ENCODE measurements at places on chromosomes 12 and 14.

DNA sequence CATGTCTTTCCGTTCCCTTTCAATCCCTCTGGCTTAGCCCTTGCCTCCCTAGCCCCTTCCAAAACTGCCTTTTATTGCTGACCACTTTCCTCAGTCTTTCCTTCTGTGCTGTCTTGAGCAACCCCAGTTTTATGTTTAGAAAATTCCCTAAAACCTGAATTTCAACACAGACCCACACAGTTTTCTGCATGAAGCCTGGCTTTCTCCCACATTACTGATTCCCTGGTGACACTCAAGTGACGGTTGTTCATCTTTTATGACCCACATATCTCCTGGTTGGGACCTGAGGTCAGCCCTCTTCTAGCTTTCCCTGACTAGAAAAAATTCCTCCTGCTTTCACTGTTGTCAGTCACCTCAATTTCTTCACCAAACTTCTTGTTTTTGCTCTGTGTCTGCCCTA is 21.0 kb downstream of the FGD4 start:
- no peak for DNase-seq

DNA sequence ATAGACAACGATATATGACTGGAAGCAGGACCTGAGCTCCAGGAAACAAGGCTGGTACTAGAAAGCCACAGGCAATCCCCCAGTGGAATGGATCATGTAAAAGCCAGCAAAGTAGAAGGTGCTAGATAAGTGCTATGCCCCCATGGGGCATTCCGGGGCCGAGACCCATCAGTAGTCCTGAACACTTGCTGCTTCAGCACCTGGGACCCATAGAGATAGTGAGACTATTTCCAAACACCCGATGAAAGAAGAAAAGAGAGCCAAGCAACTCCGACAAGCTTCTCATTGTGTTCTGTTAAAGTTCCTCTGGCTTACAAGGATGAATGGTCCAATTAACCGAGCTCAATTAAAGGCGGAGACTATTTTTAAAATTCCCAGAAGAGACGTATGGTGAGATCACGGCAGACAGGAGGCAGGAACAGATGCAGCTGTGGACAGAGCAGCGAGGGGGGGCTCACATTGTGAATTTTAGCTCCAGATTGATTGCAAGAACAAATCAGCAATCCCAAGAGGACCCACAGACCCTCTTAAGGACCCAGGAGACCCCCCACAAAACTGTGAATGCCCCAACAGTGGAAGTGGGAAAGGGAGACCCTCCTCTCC is 142.5 kb upstream of the OVCH1 start:
- DNase-seq: no peak

DNA sequence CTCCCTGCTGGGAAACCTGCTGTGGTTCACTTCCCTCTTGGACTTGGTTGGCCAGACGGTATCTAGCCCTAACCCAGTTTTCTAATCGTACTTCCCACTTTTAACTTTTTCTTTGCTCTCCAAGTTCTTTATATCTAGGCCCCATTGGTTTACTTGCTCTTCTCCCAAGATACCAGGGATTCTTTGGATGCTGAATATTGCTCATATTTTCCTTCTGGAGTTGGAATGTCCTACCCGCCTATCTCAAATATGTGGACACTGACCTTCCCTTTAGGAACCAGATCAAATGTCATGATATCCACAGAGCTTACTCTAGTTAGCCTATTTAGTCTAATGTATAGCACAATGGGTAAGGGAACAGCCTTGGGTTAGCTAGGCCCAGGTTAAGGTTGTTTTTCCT is 228.6 kb downstream of the DACT1 start:
- DNase-seq: no peak

GRCh38 chr14:67666750-67667449 is 7.5 kb downstream of the VTI1B start:
- no peak for DNase-seq

DNA sequence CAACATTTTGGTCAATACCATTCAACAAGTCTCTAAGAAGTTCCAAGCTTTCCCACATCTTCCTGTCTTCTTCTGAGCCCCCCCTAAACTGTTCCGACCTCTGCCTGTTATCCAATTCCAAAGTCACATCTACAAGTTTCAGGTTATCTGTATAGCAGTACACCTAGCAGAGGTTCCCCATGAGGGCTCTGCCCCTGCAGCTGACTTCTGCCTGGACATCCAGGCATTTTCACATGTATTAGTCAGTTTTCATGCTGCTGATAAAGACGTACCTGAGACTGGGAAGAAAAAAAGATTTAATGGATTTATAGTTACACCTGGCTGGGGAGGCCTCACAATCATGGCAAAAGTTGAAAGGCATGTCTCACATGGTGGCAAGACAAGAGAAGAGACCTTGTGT is 10.2 kb upstream of the PLA2G1B start:
- no peak for DNase-seq

GRCh38 chr12:22047494-22047893 is 1.5 kb downstream of the CMAS start:
- no peak for DNase-seq

- DNase-seq: no peak
These were observed 10.8 kb upstream of the TMEM120B start for GRCh38 chr12:121701667-121702277.

DNA sequence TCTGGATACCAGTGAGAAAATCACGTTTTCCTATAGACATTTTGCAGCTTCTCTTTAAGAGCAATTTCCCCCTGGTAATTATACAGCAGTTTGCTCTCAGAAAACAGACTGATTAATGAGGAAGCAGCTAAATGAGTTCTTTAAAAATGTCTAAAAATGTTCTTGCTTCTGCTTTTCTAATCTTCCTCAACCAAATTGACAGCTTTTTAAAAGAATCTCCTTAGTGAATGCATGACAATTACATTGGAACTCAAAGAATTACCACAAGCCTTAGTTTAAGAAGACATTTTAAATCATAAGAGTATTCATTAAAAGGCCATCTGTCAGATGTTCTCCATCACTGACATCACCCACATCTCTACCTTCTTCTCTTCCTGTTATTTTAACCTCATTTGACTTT is 135.8 kb upstream of the PLXNC1 start:
- DNase-seq: no peak

- no peak for DNase-seq
These were observed 10.3 kb upstream of the PPP4R4 start for GRCh38 chr14:94163796-94164195.

- no peak for DNase-seq
These were observed 82.9 kb upstream of the TRHDE start for GRCh38 chr12:72189266-72189665.

- no peak for DNase-seq
These were observed 10.3 kb upstream of the SLCO1B3 start for GRCh38 chr12:20800160-20800559.

DNA sequence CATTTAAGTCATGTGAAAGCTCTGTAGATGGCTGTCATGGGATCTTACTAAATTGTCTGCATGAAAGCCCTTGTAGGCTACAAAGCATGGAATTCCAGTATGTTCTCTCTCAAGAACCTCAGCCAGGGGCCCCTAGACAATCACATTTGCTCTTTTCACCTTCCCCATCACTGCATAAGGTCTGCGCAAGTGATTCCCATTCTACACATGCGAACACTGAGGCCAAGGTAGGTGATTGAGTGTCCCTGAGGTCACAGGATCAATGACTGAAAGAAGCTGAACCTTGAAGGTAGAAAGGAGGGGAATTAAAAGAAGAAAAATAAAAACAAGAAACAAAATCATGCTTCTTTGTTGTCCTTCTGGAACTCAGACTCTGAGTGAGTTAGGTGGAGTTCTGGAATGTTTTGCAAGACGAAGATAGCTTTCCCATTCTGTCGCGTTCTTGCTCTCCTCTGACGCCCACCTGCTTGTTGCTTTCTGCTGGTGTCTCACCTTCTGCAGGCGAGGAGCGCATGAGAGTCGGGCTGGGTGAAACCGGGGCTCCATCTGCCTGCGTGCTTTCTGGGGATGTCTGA is 79.9 kb downstream of the SPRING1 start:
- no peak for DNase-seq

DNA sequence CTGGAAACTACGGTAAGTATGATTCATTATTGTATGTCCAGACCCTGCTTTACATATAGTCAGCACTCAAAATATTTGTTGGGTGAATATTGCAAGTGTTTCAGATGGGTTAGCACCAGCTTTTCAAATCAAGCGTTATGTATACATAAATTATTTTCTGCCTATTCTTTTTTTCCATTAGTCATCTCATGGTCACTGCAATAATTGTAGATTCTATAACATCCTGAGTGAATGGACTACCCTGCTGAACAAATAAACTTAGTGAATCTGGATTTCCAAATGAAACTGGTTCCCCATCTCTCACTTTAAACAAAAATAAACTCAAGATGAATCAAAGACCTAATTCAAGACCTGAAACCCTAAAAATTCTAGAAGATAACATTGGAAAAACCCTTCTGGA is 152.3 kb downstream of the DIO2 start:
- DNase-seq: no peak

DNA sequence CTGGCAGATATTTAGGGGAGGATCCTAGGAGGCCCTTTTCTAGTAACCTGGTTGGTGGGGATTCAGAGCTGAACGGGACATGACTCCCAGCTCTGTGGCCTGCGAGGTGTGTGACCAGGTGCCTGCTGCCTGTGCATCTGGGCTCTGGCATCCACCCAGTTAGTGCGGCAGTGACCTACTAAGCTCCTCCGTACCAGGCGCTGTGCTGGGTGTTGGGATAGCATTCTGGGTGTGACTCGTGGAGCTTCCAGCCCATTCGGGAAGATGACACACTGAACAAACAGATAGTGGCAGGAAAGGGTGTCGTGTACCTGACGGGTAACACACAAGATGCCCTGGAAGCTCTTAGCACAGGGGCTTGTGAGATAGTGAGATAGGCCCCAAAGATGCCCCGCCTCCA is 80.9 kb downstream of the ACACB start:
- no peak for DNase-seq

GRCh38 chr14:101495827-101496775 is 65.2 kb upstream of the DIO3 start:
- no peak for DNase-seq

- no peak for DNase-seq
These were observed 735 bp upstream of the VASH1 start for GRCh38 chr14:76760331-76761135.

DNA sequence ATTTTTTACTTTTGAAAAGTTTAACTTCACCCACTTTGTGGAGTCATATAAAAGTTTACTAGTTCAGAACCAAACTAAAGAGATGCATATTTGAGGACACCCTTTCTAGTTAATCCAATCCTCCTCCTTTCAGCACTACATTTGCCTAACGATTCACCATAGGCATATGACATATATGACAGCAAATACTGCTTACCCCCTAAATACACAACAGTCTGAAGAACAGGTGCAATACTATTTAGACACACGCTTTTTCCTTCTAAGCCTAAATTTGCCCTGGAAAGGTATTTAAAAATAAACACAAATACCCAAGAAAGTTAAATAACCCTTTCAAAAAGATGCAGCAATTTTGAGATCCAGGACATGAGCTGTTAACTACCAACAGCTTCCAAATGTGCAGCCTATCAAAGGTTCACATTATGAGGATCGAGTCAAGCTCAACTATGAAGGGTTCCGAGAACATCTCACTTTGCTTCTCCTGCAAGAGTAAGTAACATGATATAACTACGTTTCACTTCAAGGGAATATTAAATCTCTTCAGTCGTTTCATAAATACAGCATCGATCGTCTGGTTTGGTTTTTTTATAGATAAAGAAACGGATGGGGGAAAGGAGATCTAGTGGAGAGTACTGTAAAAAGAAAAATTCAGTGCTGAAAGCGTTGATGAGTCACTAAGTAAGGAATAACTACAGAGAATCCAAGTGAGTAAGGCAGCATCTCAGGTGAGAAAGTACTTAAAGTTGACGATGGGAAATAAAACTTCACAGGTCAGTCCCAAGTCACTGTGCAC is 677 bp upstream of the AP4S1 start:
- DNase-seq: no peak

GRCh38 chr12:96197503-96198272 is 3.5 kb downstream of the ELK3 start:
- no peak for DNase-seq

DNA sequence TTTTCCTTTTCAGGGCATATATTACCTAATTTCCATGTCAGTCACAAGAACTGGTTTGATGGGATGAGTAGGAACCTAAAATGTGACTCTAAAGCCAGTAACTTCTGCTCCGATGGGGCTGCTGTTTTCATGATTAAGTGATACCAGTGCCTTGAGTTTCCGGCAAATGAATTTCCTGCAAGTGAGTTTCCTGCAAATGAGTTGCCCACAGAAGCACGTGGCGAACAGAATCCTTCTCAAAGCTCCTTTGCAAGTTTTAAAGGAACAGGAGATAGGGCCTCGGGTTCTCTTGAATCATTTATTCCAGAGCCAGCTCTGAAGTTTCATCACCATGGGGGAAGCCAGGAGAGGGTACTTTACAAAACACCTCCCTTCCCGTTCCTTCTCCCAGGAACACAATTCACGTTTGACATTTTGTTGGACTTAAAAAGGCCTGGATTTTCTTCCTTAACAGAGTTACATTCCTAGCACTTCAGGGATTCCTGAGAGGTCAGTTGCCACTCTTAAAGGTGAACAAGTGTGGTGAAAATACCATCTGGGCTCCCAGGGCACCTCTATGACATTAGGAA is 2.2 kb upstream of the PPTC7 start:
- DNase-seq: peak; percentile 32

All from CD8-positive, alpha-beta T cell (primary cell).